NCI-H2081 (cell line): ENCODE measurements at places on chromosomes 16 and 17.

GRCh38 chr17:28047806-28048205 lies 5.3 kb downstream of the NLK start:
- no peak for DNase-seq

DNA sequence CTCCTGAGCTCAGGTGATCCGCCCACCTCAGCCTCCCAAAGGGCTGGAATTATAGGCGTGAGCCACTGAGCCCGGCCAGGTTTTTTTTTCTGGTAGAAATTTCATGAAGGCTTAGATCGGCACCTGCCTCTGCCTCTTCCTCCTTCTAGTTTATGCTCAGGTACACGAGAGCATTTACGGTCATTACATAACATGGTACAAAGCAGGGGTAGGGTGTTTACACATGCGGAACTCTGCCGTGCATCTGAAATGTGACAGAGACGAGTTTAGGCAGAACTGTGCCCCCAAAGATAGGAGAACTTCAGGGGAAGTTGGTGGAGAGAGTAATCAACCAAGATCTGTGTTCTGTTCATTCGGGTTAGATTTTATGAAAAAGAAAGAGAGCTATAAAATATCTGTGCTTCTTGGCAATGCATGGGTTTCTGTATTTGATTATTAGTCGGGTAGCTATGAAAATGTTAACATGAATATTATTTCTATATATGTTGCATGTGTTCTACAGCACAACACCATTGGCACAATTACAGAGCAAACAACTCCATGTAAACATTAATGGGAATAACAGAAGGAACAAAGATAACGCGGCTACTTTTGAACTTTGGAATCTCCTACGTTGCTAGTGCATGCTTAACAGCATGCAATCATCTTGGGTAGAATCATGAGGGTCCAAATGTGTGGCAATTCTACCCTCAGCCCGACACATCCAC lies 23.5 kb upstream of the MAP2K6 start:
- DNase-seq, result no peak

GRCh38 chr16:4588386-4588785 lies 26.3 kb downstream of the UBALD1 start:
- no peak for DNase-seq

DNA sequence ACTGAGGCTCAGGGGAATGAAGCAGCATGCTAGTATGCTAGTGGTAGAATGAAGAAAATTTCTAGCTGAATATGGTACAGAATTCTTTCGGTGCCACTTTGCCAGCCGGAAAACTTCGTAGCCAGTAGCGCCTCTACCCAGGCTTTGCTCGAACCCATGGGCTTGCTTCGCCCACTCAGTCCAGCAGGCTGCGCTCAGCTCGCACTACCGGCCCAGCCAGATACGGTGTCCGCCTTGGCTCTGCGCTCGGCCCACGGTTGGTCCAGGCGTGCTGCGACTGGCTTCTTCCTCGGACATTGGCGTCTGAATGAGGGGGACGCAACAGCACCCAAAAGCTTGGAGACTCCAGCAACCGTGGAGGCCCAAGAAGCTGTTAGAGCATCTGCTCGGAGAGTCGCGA lies 372.5 kb upstream of the CDH8 start:
- no peak for DNase-seq

DNA sequence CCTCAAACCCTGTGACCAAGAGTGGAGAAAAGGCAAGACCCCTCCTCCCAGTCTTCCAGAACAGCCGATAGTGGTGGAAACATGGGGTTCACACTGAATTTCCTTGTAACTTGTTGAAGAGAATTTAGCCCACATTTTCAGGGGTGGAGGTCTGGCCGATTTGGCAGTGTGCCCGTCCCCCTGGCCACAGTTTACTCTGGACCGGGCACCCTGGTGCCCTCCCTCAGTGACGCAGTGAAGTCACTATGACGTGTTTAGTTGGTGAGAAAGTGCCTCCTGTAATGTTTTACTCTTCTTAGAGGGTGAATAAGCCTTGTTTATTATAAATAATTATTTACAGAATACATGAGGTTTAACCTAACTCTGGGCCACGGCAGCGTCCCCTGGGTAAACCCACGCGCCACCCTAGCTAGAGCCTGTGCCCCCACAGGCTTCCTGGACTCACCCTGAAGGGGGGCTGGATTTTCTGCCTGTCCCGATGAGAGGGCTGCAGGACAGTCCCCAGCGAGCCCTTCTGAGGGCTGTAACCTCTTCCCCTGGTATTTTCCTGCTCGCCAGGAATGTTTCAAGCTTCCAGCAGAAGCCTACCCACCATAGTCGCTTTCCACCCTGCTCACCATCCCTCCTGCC lies 316.9 kb downstream of the SEC14L1 start:
- DNase-seq, result no peak

GRCh38 chr17:75182319-75182568 lies 515 bp downstream of the SUMO2 start:
- DNase-seq, result no peak

- DNase-seq, result no peak
Measured at GRCh38 chr16:77596261-77596660, 126.1 kb upstream of the NUDT7 start.

DNA sequence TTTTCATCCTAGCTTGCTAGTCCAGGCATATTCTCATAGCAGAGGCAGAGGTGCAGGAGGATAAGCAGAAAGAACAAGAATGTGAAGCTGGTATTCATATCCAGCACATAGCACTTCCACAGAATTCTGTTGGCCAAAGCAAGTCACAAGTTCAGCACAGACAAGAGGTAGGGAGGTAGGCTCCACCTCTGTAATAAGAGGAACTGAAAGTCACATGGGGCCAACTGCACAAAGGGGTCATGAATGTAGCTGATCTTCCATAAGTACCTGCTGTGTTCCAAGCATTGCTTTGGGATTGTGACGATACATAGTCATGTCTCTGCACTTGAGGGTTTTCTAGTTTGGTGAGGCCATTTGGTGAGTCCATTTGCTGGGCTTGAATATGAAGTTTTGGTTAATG lies 110.8 kb upstream of the MPHOSPH6 start:
- DNase-seq, result no peak

DNA sequence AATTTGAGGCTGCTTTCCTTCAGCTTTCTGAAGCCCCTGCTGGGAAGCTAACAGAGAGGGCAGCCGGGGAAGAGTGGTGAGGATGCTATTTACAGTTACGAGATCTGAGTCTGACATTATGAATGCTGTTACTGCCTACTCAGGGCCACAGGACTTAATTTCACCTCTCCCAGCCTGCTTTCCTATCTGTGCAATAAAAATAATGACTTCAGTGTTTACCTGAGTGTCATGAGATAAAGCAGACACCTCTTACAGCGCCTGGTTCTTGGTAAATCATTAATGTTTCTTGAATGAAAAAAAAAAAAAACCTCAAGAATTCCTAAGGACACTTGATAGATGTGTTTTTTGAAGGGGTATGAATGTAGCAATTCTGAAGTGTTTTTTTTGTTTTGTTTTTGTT lies 24.2 kb upstream of the CPHXL start:
- DNase-seq, result no peak

GRCh38 chr17:74276051-74276476 lies 2.0 kb downstream of the DNAI2 start:
- DNase-seq, result no peak

DNA sequence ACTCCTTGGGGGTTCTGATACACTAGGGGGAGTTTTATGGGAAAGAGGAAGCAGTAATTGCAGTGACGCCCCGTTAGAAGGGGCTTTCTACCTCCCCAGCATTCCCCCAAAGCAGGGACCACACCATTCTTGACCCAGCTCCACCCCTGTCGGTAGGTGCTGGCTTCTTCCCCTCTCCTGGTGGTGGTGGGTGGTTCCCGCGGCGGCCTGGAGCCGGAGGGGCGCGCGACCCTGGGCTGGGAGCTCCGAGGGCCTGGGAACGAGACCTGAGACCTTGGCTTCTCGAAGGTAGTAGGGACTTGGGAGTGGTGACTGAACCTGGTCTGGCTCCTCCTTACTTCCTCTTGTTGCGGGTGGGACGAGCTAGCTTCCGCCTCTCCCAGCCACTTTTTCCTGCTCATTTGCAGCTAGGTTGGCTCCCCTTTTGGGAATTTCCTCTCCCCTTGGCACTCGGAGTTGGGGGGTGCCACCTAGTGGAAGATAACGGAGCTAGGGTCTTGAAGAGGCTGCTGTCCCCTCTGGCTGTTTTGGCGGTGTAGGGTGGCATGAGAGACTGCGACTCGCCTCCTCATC lies 438 bp downstream of the GRN start:
- DNase-seq, result peak; percentile 37

DNA sequence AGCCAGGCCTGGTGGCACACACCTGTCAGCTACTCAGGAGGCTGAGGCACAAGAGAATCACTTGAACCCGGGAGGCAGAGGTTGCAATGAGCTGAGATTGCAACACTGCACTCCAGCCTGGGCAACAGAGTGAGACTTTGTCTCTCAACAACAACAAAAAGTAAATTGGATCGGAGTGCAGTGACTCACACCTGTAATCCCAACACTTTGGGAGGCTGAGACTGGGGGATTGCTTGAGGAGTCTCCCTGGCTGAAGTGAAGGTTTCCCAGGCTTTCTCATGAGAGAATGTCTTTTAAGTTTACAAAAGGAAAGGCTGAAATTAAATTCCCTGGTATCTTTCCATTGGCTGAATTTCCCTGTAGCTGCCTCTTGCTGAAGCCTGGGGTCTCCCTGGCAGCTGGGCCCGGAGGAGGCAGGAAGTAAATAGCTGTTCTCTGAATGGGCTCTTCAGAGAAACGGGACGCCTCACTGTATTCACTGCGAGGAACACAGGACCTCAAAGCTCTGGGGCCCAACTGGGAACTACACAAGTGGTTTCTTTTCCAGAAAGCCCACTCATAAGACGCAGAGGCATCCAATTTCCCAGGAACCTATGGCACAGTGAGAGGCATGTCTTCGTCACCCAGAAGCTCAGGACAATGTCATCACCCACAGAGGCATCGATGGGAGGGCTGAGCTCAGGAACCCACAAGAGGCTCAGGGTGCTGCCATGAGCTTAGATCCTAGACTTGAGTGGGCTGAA lies 77.4 kb upstream of the SMURF2 start:
- DNase-seq, result no peak

DNA sequence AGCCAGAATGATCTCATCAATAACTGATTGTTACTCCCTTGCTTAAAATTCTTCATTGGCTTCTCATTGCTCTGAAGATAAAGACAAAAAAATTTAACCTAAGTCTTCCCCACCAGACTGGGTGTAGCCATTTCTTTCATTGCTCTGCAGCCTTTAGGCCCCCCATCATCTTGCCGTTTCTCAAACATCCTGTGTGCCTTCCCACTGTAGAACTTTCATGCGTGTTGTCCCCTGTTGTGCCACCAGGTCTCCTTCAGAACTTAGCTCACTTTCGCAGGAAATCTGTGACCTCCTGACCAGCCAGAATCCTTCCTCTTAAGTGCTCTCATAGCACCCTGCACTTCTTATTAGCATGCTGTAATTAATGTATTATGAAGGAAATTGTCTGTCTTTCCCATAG lies 31.8 kb downstream of the TNRC6C start:
- DNase-seq, result no peak

DNA sequence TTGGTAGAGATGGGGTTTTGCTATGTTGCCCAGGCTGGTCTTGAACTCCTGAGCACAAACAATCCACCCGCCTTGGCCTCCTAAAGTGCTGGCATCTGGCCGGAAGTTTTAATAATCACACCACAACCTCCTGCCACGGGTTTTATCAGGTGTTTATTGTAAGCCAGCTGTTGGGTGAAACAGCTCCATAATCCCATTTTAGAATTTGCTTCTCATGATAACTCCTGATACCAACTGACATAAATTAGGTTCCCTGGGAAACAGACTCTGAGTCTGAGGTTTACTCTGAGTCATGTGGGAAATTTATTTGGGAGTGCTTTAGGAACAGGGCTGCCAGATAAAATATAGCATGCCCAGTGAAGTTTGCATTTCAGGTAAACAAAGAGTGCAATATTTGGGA lies 122.6 kb upstream of the MED13 start:
- no peak for DNase-seq

DNA sequence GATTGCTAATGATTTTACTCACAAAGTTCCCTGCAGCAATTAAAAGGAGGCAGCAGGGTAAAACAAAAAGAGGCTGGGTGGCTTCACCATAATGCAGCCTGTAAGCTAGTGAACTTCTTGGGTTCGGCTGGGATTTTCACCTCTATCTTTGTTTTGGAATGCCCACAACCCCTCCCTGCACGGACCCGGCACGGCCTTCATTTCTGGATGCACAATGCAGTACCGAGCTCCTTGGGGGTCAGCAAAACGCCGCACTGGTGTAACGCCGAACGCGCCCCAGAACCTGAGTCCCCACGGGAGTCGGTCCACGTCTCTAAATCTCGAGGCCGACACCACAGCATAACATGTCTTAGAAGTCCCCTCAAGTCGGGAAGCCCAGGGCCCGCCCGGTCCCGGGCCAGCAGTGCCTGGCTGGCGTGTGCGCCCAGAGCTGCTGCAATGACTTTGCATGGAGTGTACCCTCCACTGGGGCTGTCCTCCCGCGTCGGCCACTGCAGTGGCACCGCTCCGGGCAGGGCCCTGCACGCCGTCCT lies 759 bp downstream of the UBE2O start:
- no peak for DNase-seq

DNA sequence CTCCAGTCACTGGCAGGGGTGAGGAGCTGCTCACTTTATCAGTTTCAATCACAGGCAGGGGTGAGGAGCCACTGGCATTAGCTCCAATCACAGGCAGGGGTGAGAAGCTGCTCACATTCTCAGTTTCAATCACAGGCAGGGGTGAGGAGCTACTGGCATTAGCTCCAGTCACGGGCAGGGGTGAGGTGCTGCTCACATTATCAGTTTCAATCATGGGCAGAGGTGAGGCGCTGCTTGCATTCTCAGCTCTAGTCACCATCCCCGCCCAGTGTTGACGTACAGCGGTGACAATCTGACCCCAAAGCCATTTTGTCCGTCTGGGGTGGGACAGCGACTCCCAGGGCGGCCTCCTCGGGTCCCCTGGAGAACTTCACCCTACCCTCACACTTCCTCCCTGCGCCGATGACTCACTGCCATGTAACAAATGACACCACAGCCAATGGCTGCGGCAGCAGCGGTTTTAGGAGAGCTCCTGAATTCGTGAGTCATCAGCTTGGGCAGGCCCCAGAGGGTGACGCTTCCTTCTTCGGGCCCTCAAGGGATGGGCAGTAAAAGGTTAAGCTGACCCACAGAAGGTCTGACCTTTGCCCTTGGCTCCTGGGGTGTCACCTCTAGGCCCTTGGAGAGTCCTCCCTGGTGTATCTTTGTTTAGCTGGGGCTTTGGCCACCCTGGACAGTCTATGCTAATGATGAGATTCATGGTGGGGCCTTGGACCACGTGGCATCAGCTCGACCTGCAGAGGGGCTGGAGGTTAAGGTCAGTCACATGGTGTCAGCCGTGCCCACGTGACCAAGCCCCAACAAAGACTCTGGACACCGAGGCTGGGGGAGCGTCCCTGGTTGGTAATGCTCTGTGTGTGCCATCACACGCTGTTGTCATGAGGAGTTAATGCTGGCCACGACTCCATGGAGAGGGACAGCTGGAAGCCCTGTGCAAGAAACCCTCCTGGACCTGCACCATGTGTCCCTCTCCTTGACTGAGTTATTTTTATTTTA lies 171.7 kb downstream of the C16orf95 start:
- no peak for DNase-seq

GRCh38 chr17:80006339-80006720 lies 29.3 kb downstream of the TBC1D16 start:
- no peak for DNase-seq
